Stimulated activated CD4-positive, alpha-beta T cell treated with anti-CD3 and anti-CD28 coated beads, Interleukin-2, amount 100 ng/mL, for 48 hours (primary cell): ENCODE measurements at places on chromosomes 1 and 21.

GRCh38 chr21:35142036-35142815, 93.1 kb upstream of the RUNX1 start:
- no peak for DNase-seq

DNA sequence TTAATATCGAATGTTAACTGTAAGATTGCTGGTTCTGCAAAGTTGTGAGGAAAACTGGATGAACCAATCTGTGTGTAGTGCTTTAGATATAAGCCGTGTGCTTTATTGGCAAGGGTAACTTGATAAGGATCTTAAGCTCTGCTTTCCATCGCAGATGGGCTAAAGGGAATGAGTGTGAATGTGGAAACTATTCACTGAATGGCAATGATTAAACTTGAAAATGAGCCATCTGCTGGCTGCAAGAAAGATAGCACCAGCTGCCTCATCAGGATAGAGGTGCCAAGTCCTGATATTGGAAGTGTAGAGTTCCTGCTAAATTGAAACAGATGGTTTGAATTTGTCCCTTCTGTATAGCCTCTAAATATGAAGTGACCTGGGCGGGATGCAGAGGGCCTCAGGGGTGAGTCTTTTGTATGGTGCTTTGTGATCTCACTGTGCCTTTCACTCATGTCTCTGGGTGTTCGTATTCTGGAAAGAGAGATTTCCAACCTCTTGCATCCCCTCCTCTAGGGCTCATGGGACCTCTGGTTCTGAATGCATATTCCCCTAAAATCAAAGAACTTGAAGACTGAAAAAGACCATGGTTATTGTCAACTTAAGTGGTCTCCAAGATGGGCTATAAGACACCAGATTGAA, 9.2 kb downstream of the FCRL3 start:
- DNase-seq, result no peak

GRCh38 chr1:111756124-111756513, 418 bp downstream of the DDX20 start:
- no peak for DNase-seq

DNA sequence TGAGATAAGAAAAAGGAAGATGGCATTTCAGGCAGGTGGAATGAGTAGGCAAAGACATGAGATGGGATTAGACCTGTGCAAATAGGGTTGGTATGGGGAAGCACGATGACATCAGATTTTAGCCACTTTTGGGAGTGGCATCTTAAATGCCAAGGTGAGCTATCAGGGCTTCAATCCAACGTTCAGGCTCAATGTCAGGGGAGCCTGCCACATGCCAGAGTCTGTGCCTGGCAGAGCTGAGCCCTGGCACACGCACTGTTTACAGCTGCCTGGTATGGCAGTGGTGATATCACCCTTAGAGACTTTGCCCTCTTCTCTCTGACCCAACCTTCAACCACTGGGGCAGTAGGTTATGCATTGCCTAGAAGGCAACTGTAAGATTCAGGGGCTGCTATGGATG, 1.1 kb upstream of the GUCA2B start:
- no peak for DNase-seq

GRCh38 chr1:40539338-40539737, 7.9 kb downstream of the ZNF684 start:
- DNase-seq, result no peak

GRCh38 chr1:104467590-104467989, 717.9 kb downstream of the AMY1C start:
- DNase-seq, result no peak

- DNase-seq, result no peak
These were observed 82.4 kb downstream of the ZMYM4 start for GRCh38 chr1:35350872-35351271.

GRCh38 chr1:34884536-34884935, 25.0 kb upstream of the SMIM12 start:
- DNase-seq, result no peak
